ENCODE measurements at places on chromosomes 4 and X.
A peak's percentile ranks its signal among the peaks of the same experiment; 100 is the strongest.

- peak; percentile 35 for DNase-seq
Observed at GRCh38 chrX:50812995-50813842, 775 bp downstream of the SHROOM4 start.

DNA sequence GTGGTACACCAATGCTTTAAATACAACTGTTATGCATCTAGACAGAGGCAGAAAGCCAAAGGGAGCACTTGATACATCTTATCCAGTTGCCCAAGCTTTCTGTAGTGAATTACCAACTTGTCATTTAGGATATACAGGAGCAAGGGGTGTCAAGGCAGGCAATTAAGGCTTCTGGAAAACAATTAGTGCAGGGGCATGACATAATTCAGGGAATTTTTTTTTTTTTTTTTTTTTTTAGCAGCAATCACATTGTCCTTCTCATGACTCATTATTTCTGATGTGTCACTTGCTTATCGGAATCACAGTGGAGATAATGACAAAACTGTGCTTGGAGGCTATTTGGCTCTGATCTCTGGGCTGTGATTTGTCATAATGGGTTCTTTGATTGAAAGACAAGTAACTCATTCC lies 259.5 kb downstream of the ARHGAP24 start:
- DNase-seq, result no peak

DNA sequence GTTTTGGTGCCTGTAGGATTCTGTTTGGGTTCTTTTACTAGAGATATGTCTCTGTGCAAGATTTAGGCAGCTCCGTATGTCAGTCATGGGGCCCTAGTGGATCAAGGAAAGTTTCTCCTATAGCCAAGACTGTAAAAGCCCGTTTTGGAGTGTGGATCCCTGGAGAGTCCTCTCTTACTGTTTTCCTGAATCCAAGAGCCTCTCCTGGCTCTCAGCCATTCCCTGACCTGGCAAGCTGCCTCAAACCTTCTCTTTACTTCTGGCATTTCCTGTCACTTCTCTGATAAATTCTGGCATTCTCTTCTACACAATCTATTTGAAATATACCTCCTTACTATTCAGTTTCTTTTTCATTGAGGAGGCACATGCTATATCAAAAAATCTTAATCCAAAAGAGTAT lies 41.4 kb downstream of the DCAF12L2 start:
- no peak for DNase-seq

- DNase-seq, result no peak
Observed at GRCh38 chrX:27445438-27445837, 17.7 kb downstream of the PPP4R3C start.

- no peak for DNase-seq
Observed at GRCh38 chrX:8679550-8679949, 52.4 kb downstream of the ANOS1 start.
